Stimulated activated CD8-positive, alpha-beta memory T cell treated with anti-CD3 and anti-CD28 coated beads, Interleukin-7, amount 100 ng/mL, for 1 hour (primary cell): ENCODE measurements at places on chromosomes 16 and 17.

GRCh38 chr17:61130330-61130729, 269.3 kb upstream of the TBX2 start:
- DNase-seq: no peak

DNA sequence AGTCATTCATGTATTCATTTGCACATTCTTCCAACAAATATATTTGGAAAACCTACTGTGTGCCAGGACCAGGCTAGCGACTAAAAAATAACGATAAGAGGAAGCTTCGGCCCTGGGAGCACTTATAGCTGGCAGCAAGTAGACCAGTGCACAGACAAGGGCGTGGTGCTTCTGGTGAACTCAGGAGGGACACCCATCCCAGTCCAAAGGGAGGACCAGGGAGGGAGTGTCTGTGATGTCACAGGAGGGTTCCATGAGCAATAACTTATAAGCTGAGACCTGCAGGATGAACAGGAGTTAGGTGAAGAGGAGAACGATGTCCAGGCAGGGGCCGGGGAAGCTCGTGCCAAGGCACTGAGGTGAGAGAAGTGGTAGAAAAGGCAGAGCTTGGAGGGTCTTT, 17.4 kb upstream of the PHOSPHO1 start:
- DNase-seq: no peak

DNA sequence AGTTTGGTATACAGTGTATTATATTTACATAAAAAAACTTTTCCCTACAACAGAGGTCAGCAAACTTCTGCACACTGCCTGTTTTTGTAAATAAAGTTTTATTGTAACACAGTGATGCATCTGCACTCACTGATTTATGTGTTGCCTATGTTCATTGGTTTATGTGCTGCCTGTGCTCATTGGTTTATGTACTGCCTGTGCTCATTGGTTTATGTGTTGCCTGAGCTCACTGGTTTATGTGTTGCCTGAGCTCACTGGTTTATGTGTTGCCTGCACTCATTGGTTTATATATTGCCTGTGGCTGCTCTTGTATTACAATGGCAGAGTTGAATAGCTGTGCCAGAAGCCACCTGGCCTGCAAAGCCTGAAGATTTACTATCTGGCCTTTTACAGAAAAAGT, 81.6 kb downstream of the MYH11 start:
- no peak for DNase-seq

DNA sequence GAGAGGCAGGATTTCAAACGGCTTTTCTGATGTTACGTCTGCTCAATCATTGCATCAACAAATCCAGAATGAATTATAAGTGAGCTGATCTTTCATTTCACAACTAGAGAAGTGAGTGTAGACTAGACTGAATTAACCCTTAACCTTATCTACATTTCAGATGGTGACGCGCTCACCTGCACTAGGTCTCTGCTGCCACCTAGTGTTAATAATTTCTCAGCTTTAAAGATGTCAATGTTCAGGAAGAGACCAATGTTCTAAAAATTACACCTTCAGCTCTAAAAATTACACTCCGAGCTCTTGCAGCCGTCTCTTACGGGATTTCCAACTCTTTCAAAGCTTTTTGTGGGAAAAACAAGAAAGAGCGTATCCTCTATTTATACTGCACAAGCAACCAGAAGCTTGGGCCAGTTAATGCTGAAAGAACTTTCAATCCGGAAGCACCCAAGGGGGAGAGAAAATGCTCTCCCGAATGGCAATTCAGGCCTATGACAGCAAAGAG, 88.2 kb upstream of the FA2H start:
- no peak for DNase-seq

- DNase-seq: no peak
These were observed 62.2 kb downstream of the UTP18 start for GRCh38 chr17:51322390-51323029.

- DNase-seq: no peak
These were observed 24.8 kb downstream of the ITPRIPL2 start for GRCh38 chr16:19138601-19139000.

- DNase-seq: no peak
These were observed 127.5 kb upstream of the WSCD1 start for GRCh38 chr17:5942687-5943086.

DNA sequence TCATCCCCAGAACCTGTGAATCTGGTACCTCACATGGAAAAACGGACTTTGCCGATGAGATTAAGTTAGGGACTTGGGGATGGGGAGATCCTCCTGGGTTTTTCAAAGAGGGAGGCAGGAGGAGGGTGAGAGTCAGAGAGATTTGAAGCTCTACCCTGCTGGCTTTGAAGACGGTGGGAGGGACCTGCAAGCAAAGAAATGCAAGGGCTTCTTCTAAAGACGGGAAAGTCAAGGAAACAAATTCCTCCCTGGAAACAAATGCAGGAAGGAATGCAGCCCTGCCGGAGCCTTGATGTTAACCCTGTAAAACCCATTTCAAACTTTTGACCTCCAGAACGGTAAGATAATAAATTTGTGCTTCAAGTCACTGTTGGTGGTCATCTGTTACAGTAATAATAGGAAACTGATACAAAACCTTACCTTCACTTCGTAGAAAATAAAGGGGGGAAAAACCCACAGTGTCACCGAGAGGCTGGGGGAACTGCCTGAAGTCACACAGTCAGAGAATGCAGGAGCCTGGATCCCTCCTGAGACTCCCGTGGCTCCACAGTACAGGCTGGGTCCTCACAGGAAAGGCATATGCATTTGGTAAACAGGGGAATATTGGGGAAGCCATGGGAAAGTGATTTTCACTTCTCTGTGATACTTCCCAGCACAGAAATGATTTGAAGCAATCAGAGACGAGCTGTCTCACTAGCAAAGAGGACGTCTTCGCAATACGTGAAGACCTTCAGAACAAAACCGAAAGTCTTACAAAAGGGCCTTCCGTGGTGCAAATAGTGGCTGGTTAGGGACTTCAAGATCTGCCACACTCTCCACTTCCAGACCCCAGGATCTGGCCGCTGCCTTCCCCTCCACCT, 58.9 kb upstream of the CLEC3A start:
- DNase-seq: no peak

DNA sequence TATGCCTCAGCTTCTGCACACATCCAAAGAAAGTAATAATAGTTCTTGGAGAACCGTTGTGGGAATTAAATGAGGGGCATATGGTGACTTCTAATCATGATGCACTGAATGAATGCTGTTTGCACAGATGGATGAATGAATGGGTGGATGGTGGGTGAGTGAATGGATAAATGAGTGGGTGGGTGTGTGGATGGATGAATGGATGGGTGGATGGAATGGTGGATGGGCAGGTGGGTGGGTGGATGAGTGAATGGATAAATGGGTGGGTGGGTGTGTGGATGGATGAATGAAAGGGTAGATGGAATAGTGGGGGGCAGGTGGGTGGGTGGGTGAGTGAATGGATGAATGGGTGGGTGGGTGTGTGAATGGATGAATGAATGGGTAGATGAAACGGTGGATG, 44.9 kb upstream of the FOXF1 start:
- DNase-seq: no peak

DNA sequence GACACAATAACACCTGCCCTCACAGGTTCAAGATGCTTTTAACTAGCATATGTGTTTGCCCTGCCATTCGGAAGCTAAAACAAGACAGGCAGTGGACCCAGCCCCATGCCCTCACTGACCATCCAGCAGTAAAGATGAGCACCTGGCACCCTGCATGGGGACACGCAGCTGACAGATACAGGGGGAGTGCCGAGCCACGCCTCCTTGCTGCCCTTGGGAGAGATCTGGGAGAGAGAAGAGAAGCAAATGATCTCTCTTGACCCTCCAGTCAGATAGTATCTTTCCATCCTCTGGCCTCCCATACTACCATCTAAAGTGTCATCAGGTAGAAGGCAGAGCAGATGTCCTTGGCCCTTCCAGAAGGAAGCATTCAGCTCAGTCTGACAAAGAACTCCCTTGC, 40.6 kb upstream of the MYOCD start:
- DNase-seq: no peak

DNA sequence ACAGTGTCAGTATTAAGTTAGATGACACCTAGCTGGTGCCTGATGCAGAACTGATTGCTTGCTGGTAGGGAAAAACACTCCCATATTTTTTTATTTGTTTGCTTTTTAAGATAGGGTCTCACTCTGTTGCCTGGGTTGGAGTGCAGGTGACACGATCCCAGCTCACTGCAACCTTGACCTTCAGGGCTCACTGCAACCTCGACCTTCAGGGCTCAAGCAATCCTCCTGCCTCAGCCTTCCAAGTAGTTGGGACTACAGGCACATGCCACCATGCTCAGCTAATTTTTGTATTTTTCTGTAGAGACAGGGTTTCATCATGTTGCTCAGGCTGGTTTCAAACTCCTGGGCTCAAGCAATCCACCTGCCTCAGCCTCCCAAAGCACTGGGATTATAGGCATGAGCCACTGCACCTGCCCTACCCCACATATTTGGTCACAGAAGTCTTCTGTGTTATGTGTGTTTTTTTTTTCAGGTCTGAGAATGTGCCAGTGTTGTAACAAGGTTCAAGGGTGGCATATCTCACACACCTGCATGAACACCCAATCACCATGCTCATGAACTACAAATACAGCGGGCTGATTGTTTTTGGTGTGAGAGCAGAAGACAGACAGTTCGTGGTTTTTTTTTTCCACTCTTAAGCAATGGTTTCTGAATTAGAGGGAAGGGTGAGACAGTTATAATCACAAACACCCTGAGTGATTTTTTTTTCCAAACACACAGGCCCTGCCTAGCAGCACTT, 22.8 kb downstream of the SPAG9 start:
- no peak for DNase-seq

GRCh38 chr16:74522160-74522559, 84.8 kb downstream of the GLG1 start:
- DNase-seq: no peak

GRCh38 chr17:34198519-34198918, 56.6 kb upstream of the CCL2 start:
- DNase-seq: no peak

DNA sequence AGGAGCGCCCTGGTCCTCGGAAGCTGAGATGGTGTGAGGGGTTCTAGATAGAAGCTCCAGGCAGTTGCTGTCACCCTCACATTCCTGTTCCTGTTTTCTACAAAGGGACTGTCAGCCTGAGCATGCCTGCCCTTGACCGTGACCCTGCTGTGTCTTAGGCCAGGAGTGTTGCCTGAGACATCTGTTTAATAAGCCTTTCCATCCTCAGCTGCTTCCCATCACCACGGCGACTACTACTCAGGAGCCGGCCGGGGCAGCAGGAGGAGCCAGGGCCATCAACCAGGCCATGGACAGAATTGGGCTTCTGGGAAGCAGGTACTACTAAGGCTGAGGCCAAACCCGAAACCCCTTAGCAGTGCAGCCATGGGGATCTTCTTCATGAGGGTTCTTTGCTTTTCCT, 151.4 kb downstream of the KATNIP start:
- no peak for DNase-seq

DNA sequence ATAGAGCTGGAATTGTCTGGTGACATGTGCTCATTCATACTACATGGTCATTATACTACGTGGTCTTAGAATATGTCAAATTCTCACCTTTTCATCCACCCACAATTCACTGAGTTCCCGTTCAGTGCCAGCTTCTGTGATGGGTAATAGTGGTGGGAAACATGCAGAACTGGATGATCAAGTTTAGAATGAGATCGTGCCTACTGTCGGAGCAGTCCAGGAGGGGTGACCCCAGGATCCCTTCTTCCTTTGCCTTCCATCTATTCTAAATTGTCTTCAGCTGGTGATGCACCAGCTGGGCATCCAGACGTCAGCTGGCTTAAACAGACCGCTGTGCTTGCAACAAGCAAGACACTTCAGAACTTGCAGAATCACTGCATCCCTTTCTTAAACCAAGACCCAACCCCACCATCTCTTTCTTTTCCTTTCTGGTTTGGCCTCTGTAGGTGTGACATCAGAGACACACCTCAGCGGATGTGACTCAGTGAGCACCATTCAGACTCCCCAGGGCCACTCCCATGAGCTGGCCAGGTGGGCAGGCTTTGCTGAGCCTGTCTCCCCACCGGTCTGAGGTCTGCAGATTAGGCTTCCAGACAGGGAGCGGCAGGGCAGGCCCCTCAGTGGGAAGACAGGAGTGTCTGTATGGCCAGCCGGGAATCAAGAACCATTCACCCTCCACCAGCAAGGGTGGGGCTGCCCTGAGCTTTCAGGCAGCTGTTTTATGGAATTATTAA, 18.1 kb downstream of the C17orf100 start:
- DNase-seq: no peak

DNA sequence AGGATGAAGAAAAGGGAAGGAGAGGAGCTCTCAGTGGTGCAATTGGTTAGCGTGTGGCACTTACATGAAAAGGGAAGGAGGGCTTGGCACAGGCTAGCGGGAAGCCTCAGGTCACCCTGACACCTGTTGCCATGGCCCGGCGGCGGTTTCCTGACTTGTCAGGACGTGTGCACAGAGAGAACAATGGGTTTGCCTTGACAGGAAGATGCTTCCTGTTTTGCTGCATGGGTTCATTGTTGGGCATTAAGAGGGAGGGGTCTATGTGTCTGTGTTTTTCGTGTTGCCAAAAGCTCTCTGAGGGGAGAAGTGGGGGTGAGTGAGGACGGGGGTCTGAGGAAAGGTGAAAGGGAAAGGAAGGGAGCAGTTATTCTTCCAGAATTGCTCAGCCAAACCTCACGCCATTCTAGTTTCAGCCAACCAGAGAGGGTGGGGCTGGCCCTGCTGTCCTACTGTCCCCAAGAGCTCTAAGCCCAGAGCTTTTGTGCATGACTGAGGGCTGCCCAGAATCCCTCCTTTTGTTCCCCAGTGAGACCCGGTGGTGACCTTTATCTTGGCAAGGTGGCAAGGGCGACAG, 17.1 kb upstream of the CCR7 start:
- DNase-seq: no peak

- no peak for DNase-seq
These were observed 2.1 kb upstream of the C1QL1 start for GRCh38 chr17:44970136-44970741.

GRCh38 chr17:72393553-72393952, 272.7 kb downstream of the SOX9 start:
- DNase-seq: no peak

DNA sequence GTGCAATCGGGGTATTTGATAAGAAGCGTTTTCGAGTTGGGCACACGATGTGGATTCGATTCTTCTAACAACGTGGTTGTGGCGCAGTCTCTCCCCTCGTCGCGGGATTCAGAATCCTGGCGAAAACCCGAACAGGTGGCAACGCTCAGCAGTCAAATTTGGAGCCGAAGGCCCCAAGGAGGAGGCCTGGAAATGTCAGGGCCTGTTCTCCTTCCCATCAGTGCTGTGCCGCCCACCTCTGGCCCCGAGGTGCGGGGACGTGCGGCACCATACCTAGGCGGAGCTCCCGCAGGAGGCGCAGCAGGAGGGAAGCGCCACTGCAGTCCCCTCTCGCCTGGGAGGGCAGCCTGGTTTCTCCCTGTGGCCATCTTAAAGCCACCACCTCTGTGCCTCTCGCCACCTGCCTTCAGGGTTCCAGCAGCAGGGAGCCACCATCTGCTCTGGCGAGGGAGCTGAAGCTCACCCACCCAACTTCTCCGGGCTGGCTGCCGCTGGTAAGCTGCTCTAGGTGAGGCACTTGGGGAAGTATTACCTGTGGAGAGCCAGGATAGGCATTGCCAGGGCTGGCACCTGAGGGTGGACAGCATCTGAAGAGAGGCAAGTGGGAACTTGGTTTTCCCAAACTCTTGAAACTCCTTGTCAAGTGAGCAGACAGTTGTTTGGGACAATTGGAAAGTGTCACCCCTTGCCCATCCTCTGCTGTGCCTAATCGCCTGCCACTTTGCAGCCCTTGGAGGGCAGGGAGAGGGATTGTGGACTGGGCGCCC, 2.6 kb upstream of the AATF start:
- no peak for DNase-seq
